ENCODE measurements at places on chromosomes 16 and 17.

GRCh38 chr17:76536511-76537287 lies 810 bp downstream of the CYGB start:
- no peak for DNase-seq

DNA sequence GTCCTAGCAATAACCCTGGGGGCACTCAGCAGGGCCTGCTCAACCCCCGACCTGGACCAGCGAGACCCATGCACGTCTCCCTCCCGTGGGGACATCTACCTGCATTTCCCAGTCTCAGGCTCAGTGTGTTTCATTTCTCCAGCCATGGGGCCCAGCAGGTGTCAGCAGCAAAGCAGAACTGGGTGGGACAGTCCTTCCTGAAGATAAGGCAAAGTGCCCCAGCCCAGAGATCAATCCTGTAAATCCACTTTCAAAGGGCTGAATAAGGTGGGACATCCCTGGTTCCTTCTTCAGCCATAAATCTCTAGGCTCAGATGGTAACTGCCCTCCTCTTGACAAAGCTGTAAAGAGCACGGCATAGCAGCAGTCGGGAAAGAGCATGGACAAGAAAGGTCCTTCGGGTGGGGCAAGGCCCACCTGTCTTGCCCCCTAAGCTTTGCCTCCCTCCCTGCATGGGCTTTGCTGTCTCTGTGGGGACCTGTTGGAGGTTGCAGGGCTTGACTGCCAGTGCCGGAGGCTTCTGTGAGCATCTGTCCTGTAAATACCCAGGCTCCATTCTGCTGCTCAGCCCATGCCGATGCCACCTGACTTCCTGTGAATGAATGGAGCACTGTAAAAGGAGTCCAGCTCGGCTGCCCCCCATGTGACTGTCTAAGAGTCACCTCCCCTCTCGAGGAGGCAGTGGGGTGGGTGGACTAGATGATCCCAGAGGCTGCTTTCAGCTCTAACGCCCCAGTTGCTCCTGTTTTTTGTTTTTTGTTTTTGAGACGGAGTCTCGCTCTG lies 84.8 kb upstream of the TBC1D3K start:
- no peak for DNase-seq

DNA sequence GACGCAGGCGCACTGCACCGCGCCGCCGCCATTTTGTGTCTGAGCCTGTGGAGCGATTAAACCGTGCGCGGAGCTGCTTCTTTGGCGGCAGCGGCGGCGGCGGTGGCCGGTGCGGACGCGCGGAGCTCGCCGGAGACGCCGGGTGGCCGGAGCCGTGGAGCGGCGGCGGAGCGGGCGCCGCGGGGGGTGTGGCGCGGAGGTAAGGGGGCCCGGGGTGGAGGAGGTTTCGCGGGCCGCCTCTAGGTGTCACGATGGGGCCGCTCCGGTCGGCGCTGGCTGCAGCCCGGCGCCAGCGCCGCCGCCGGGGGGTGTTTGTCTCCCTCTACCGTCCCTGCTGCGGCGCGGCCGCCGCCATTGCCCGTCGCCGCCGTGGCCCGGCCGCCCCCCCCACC lies at the start of gene CTCF:
TSS of gene CTCF (plus strand) at position 1 of the 392 bp plus-strand sequence. CDS start 48,307 bp downstream, outside the sequence.
- peak; percentile 81 for DNase-seq

DNA sequence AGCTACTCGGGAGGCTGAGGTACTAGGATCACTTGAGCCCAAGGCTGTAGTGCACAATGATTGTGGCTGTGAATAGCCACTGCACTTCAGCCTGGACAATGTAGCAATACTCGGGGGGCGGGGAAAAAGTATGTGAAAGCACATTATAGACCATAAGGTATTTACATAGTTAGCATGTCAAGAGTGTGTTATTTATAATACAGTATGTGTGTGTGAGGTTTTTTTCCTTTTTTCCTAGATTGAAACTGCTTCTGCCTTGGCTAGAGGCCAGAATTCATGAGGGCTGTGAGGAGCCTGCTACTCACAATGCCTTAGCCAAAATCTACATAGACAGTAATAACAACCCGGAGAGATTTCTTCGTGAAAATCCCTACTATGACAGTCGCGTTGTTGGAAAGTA lies 30.5 kb downstream of the PTRH2 start:
- no peak for DNase-seq

- no peak for DNase-seq
Observed at GRCh38 chr16:87421003-87421912, 29.1 kb downstream of the MAP1LC3B start.

GRCh38 chr16:26005336-26005735 lies 313.6 kb downstream of the HS3ST4 start:
- no peak for DNase-seq

GRCh38 chr17:48503747-48504146 lies 27.1 kb downstream of the HOXB1 start:
- DNase-seq = no peak

DNA sequence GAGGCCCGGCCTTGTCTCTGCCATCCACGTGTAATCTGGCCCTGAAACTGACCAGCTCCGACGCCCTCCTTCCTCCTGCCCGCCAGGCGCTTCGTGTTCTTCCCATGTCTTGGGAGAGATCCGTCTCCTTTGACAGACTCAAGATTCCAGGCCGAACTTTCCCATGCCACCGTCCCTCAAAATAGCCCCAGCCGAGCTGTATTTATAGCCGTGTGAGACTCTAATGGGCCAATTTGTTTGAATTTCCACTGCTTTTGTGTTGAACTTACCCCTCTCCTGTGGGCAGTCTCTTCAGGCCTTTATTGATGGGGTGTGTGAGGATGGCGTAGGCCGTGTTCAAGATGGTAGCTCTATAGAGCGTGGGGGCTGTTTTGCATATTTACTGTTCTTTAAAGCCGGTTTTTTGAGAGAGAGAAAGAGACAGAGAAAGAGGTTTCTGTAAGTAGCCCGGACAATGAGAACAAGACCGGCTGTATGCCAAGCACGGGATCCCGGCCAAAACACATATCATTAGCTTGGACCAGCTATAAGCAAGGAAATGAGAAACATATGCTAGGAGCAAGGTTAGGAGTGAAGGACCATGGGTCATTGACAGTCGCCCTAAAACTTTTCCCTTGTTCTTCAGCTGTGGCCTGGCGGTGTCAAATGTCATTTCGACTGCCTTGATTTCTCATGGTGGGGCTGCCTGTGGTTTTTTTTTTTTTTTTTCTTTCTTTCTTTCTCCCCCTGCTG lies 124.5 kb upstream of the ZFHX3 start:
- DNase-seq = peak; percentile 88

- DNase-seq = no peak
Observed at GRCh38 chr17:32452281-32452680, 8.0 kb downstream of the PSMD11 start.

DNA sequence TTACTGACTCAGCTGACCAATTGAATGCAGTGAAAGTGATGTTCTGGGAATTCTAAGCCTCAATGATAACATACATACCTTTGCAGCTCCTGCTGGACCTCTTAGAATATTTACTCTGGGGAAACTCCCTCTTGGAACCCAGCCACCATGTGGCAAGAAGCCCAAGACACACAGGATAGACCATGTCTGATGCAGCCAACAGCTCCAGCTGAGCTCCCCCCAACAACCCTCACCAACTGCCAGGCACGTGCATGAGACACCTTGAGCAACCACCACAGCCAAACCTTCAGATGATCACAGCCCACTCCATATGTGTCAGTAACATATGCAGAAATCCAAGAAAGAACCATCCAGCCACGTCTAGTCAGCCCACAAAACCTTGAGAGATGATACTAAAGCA lies 53.0 kb downstream of the XYLT1 start:
- no peak for DNase-seq

- peak; percentile 78 for DNase-seq
Observed at GRCh38 chr17:45784741-45785479, 790 bp downstream of the CRHR1 start.

DNA sequence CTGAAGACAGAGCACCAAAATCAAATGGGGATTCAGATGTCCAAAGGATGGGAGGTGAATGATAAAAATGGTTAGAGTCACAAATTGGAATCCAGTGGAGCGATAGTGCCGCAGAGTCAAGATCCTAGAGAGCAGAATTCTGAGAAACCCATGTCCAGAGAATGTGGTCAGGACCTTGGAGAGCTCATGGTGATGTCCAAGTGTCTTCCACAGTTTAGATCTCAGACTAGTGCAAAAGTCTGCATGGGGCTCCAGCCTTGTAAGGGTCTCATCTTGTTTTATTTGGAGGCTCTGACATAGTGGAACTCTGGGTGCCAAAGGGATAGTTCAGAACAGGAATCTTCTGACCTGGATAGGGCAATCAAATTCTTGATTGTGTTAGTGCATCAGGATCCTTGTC lies 245.9 kb upstream of the HSBP1 start:
- DNase-seq = no peak

- no peak for DNase-seq
Observed at GRCh38 chr17:65029605-65030336, 26.8 kb downstream of the GNA13 start.

- peak; percentile 65 for DNase-seq
Observed at GRCh38 chr17:47959825-47960655, 2.4 kb upstream of the PRR15L start.

DNA sequence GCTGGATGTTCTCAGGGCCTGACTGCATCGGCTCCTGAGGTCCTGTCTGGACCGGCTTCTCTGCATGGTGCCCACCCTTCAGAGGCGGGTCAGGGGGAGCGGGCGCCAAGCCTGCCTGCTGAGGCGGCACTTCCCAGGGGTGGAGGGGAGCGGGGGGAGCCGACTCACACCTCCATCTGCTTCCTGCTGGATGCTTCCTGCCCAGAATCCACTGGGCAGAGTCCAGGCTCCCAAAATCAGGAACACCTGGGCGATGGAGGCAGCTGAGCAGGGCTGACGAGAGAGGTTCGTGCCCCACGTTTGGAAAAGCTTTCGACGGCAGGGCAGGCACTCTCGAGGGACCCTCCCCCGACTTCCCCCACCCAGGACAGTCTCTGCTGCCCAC lies 42.2 kb downstream of the TIMM22 start:
- DNase-seq = no peak

- DNase-seq = peak; percentile 18
Observed at GRCh38 chr16:21001262-21001661, 100.7 kb downstream of the LYRM1 start.

GRCh38 chr17:27545562-27546229 lies 85.3 kb upstream of the LGALS9 start:
- DNase-seq = peak; percentile 58

- peak; percentile 83 for DNase-seq
Observed at GRCh38 chr16:57955572-57956188, 15.2 kb downstream of the CNGB1 start.

DNA sequence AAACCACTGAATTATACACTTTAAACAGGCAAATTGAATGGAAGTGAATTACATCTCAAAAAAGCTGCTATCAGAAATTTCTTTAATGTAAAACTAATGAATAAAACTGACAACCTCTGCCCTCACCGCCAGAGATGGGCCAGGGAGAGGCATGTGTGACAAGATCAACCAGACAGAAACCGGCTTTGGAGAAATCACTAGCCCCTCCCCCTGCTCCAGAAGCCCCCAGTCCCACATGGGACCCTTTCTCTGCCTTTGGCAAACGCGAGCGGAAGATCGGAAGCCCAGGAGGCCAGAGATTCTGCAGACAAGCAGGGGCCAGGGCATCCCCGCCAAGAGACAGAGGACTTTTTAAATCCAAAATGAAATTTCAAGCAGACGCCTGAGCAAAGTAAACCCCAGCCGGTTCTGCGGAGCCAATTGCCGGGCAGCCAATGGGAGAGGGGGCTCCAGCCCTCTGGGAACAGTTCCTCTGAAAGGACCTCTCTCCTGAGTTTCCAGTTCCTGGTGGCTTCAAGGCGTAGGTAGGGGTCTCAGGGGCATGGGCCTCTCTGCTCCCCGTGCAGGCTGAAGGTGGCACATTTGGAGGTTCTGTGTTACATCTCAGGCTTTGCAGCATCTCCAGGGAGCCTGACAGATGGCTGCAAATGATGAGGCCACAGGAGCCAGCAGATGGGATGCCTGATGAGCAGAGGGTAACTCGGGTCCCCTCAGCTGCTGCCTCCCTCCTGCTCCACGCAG lies 118.1 kb downstream of the GSG1L start:
- DNase-seq = no peak

- DNase-seq = no peak
Observed at GRCh38 chr17:49249292-49249794, 18.8 kb upstream of the PHOSPHO1 start.

GRCh38 chr17:9144502-9145249 lies 123.4 kb downstream of the NTN1 start:
- DNase-seq = no peak

- peak; percentile 79 for DNase-seq
Observed at GRCh38 chr17:45149669-45150664, 1.7 kb downstream of the HEXIM1 start.

- no peak for DNase-seq
Observed at GRCh38 chr16:56140645-56141044, 50.6 kb upstream of the GNAO1 start.

GRCh38 chr17:75645889-75646637 lies 12.8 kb downstream of the SMIM5 start:
- peak; percentile 93 for DNase-seq

DNA sequence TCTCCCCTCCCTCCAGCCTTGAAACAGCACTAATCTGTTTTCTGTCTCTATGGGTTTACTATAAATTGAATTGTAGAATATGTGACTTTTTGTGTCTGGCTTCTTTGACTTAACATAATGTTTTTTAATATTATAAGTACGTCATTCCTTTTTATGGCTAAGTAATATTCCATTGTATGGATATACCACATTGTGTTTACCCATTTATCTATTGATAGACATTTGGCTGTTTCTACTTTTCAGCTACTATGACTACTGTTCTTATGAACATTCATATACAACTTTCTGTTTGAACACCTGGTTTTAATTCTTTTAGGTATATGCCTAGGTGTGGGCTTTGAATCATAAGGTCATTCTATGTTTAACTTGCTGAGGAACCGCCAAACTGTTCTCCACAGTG lies 961.9 kb downstream of the CDH8 start:
- DNase-seq = no peak

DNA sequence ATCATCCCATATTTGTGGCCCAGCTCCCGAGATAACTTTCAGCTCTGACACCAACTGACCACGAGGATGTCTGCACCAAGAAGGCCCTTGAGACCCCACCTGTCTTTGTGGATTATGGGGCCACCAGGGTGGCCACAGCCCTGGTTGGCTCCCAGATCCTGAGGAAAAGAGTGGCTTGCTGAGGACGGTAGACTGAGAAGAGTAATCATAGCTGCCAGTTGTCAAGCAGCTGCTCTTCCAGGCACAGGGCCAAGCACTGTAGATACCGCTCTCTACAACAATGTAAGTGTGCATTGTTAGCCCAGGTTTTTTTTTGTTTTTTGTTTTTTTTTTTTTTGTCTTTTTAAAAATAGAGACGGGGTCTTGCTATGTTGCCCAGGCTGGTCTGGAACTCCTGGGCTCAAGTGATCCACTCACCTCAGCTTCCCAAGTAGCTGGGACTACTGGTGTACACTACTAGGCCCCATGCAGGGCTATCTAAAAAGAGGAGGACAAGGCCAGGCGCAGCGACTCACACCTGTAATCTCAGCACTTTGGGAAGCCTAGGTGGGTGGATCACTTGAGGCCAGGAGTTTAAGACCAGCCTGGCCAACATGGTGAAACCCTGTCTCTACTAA lies 9.6 kb downstream of the ZNF205 start:
- DNase-seq = no peak
